ENCODE measurements at places on chromosomes 2 and 18.
A peak's percentile ranks its signal among the peaks of the same experiment; 100 is the strongest.

- no peak for DNase-seq
Observed at GRCh38 chr18:61086657-61087056, 246.6 kb upstream of the CDH20 start.

- no peak for DNase-seq
Observed at GRCh38 chr2:40118622-40119021, 333.3 kb downstream of the SLC8A1 start.

- peak; percentile 61 for DNase-seq
Observed at GRCh38 chr18:2656237-2656980, 883 bp downstream of the SMCHD1 start.

GRCh38 chr18:11864471-11864870, 13.3 kb downstream of the CHMP1B start:
- no peak for DNase-seq

GRCh38 chr2:68487773-68488355, 20.5 kb downstream of the APLF start:
- no peak for DNase-seq

DNA sequence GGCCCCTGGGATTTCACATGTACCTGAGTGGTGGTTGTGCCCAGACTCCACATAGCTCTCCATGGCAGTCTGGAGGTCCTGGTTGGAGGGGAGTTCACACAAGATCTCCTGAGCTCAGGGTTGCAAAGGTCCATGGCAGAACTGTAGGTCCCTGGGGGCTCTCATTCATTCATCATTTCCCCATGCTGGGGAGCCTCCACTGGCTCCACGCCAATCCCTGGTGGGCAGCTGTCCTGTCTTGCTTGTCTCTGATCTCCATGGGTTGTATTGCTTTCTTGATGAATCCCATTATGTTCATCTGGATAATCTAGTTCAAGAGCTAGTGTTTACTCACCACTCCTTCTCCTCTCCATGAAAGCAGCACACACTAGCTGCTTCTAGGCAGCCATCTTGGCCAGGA, 42.4 kb downstream of the ZSWIM2 start:
- DNase-seq = no peak

DNA sequence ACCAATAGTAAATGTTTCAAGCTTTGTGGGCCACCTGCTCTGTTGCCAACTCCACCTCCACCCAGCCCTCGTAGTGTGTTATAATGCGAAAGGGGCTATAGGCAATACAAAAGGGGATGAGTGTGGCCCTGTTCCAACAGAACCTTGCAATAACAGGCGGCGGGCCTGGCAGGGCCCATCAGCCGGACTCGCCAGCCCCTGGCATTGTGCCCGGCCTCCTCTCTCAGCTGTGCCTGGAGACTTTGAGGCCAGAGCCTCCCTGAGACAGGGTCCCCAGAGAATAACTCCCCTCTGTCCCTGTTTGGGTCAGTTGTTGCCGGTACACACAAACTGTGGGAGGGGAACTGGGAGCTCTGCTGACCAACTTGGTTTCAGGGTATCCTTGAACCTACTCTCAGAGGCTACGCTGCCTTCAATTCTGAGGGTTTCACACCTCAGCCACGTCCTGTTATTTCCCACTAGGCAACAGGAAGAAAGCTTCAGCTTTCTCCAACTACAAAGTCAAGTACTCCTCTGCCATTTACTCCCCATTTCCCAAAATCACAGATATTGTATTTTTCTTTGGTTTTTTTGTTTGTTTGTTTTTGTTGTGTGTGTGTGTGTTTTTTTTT, 58.0 kb upstream of the ZNF236 start:
- DNase-seq = no peak

DNA sequence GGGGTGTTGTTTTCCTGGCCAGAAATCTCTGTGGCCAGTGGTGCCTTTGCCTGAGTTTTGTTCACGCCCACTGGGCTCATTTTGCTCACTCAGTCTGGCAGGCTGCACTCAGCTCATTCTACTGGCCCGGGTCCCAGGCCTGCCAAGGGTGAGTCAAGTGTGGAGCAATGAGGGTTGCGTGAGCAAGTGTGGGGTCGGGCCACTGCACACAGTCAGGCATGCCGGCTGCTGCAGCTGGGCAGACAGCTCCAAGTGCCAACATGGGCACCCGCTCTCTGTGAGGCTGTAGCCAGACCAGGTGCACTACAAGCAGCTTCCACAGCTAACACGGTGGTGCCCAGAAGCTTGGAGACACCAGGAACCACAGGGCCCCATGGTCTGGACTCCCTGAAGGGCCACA, 801.1 kb upstream of the RAB6C start:
- no peak for DNase-seq

DNA sequence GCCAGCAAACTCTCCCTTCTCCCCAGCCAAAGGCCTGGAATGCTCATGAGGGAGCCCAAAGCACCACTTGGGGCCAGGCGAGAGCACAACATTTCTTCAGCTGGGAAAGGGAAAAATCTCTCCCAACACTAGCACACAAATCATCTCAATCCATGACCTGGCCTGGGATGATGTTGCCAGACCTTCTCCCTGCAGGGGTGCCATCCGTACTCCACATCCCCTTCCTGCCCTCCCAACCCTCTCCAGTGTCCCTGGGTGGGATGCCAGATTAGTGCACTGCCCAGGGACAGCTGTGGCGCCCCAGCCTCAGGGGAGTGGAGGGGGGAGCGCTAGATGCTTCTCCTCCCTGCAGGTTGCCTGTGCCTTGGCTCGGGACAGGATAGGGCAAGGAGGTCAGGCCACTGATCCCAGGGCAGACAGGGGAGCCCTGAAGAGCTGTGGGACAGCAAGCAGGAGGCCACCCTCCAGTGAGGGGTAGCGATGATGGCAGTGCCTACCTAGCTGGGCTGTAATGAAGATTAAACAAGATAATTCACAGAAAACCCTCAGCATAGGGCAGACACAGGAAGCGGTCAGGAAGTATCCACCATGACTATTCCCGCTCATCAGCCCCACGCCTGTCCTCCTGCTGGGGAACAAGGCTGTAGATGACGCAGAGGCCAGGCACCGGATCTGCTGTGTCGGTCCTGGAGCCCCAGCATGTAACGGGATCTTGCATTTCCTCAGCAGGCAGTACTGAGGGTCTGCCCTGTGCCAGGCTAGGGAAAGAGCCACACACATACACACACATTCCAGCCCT, 31.1 kb downstream of the SERTAD2 start:
- DNase-seq = no peak

DNA sequence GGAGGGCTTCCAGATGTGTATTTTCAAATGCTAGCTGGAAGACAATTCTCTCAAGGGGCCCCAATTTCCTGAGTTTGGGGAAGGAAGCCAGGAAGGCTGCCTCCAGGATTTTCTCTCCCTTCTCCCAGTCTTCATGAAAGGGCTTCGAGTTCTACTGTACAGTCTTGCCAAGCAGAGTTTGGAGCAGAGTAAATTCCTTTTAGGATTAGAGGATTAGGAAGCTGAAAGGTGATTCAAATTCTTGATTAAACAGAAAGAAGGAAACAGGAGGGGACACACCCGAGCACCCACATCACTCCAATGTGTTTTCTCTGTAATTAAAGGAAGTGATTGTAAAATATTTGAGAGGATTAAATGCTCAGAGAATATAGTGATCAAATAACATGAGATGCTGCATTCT, 217.8 kb downstream of the SETBP1 start:
- no peak for DNase-seq

GRCh38 chr18:49030138-49030537, 79.4 kb upstream of the SMAD7 start:
- DNase-seq = no peak

GRCh38 chr2:156319811-156320485, 12.6 kb downstream of the NR4A2 start:
- no peak for DNase-seq

- DNase-seq = no peak
Observed at GRCh38 chr2:139480161-139480650, 700.0 kb upstream of the NXPH2 start.

DNA sequence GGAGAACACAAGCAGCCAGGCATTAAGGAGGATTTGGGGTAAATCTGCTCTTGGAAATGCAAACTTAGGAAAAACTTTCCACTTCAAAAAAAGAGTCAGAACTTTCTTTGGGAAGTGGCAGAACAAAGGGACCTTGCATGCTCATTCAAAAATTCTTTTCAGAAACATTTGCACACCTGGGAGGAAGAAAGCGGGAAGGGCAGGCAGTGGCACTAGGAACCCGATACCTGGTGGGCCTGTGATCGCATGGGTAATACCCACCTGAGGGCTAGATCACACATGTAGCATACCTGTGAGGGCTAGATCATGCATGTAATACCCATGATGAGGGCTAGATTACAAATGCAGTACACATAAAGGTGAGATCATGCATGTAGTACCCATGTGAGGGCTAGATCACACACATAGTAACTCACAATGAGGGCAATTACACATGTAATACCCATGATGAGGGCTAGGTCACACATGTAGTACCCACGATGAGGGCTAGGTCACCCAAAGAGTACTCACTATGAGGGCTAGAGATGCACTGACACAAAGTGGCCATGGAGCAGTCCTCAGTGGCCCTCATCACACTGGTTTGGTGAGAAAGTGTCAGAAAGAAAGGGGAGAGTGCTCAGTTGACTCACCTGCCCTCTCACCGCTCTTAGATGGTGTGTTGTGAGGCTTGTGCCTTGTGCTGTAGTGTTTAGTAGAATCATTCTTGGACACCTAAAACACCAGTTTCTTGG, 212.5 kb downstream of the DLGAP1 start:
- DNase-seq = no peak

DNA sequence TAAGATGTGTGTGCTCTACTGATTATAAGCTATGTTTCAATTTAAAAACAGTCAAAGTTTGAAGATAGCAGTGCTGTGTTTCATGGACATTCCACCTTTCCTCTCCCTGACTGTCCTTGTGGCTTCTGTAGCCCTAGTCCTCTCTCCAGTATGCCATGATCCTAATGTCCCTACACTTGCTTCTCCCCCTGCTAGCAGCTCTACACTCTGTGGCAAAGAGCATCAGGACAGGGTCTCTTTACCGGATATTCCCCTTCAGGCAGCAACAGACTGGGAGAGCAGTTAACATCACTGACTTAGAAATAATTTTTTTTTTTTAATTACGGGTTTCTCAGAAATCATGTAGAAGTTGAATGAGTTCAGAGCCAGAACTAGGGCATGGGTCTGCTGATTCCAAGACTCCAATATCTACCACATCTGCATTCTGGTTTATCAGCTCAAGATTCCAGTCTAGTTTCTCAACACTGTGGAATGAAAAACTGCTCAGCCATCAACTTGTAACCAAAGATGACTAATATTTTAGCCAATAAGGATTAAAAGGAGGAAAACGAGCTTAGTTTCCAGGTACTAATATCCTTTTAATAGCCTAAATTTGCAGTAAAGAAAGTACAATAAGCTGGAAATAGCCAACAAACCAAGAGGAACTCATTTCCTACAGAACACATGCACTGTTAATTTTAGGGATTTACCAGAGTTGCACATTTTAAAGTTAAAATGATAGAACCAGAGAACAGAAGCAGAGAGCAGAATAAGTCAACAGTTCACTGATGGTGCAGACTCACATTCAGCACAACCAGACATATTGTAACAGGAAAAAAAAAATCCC, 45.2 kb downstream of the TMEM131 start:
- no peak for DNase-seq

DNA sequence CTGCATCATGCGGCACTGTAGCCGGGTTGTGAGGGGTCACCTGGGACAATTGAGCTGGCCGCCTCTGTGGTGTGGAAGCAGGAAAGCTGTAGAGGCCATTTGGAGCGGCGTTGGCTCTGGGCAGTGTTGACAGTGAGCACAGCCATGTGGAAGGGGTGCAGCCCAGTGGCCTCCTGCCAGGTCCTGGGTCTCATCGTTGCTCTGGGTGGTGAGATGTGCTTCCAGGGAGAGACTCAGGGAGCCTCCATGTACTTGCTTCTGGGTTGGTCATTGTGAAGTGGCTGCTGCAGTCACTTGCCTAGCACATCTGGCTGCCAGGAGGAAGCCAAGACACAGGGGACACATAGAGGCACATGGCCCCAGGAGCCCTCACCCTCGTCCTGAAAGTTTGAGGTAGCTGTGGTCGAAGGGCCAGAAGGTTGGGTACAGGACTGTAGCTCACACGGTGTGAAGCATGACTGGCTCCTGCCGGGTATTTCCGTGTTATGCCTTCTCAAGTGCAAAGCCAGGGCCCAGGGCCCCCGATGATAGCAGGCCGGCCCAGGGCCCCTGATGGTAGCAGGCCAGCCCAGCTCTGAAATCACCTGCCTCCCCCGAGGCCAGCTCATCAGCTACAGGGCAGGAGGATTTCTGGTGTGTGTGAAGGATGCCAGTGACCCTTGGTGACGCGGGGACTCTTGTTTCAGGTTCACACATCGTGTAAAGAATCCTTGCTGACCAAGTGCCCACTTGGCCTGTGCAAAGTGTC, 82.6 kb downstream of the DGKD start:
- no peak for DNase-seq

- no peak for DNase-seq
Observed at GRCh38 chr2:53268086-53268485, 499.5 kb upstream of the CHAC2 start.

DNA sequence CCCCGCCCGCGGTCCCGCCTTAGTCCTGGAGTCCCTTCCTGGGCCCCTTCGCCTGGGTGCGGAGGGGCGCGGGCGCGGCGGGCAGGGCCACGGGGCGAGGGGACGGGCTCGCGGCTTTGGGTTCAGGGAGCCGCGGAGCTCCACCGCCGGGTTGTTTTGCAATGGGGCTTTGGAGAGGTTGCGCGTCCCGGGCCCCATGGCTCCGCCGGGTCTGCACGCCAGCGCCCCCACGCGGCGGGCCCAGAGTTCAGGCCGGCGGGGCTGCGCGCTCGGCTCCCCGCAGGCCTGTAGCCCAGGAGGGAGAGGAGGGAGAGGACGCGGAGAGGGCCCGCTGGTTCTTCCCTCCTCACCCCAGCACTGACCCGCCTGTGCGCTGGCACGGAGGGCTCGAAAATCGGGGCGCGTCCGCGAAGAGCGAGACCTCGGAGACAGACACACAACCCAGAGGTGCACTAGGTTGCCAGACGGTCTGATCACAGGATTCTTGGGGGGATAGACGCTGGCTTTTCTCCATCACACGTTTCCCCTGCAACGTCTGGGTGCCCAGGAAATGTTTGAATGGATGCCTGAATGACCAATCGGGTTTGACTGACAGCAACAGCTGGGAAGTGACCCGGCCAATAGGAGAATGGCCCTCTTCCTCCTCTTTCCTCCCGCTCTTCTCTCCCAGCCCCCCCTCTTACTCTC, 4.9 kb upstream of the SIX2 start:
- DNase-seq = peak; percentile 54

- DNase-seq = no peak
Observed at GRCh38 chr2:110863726-110864125, 131.4 kb downstream of the ACOXL start.

GRCh38 chr18:38796762-38797161, 1231.2 kb upstream of the CELF4 start:
- DNase-seq = no peak

DNA sequence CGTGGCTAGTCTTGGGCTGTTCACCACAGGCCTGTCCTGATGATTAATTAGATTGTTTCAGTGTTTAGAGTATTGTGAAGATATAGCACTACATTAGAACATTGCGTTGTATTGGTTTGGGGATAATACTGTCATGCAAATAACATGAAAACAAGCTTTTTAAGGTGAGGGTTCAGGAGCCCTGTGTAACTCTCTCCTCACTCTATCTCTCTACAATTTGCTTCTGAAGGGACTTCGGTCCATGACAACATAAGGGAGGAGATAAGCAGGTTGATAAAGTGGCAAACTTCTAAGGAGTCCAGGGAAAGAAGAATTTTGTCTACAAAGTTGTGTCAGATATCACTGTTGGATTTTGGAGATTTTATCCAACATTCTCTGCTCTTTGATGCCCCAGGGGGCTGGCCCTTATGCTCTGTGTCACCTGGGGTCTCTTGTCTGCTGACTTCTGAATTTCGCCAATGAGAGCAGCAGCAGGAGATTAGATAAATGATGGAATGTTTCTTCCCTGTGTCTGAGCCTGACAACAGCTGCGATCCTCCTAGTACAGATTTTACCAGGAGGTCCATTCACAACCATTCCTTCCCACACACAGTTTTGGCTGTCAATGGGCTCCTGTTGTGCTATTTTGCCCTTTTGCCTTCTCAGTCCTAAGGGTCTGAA, 3.3 kb downstream of the TNP1 start:
- no peak for DNase-seq

Measured in activated CD4-positive, alpha-beta T cell treated with anti-CD3 and anti-CD28 coated beads, Interleukin-2, amount 50 U/mL, for 48 hours (primary cell).